Kidney (tissue), 22 donors: ENCODE measurements at places on chromosomes 2 and 18. TPM values are rescaled to one million over a fixed set of nuclear protein-coding genes. Genes with fewer than 3 reads are reported as not detected.

GRCh38 chr2:158810731-158811460 is 15.8 kb downstream of the DAPL1 start:
- peak; percentile 80 for DNase-seq

- DNase-seq = peak; percentile 55
Measured at GRCh38 chr2:219230059-219230540, 494 bp downstream of the ANKZF1 start.

- DNase-seq = peak; percentile 70
Measured at GRCh38 chr2:106104332-106105062, 89.6 kb downstream of the UXS1 start.

- no peak for DNase-seq
Measured at GRCh38 chr2:197258580-197258979, 52.0 kb downstream of the ANKRD44 start.

DNA sequence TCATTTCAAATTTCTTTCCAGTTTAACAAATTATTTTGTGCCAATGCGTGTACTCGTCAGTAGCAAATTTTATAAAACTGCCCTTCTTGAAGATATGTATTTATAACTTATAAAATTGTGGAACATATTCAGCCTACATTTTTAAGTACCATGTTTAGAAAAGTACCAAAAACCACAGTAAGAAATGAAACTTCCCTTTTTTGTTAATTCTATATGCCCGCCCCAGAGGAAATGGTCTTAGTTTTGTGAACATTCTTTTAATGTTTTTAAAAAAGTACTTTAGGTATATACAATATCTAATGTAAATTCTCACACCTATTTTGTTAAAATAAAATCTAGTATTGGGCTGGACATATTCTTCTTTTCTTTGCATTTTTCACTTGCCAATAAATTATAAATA is 1.2 kb downstream of the UGT1A9 start:
- no peak for DNase-seq

GRCh38 chr2:70919672-70920366 is 15.9 kb upstream of the ATP6V1B1 start:
- DNase-seq = peak; percentile 89

DNA sequence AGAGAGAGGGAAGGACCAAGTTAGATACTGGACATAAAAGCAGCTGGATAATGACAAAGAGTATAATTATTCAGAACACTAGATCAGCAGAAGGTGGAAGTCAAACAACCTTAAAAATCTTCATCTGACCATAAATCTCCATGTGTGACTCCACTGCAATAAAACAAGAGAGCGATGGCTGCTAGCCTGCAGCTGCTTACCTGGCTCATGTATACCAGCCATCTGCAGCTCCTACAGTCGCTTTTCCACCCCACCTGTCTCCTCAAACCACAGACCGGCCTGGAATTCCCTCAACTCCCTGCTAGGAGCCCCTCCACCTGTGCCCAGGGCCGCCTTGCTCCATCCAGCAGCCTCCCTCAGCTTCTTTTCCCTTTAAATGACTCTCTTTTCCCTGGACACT is 64.5 kb downstream of the SLC4A5 start:
- DNase-seq = no peak

- no peak for DNase-seq
Measured at GRCh38 chr18:26458526-26459232, 89.7 kb downstream of the KCTD1 start.

DNA sequence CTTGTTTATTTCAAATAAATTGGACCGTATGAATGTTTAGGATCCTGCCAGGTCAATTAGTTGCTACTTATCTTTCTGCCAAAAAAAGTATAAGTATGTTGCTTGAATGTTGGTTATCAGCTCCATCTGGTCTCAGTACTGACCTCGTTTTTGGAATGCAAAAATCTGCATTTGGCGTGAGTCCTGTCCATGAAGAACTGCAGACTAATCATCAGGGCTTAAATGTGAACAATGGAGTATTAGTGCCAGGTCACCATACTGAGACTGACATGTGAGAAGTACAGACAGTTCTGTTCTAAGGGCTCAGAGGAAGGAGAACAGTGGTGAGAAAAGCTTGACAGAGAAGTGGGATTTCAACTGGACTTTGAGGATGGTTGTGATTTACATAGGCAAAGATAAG is 393.1 kb upstream of the SLC14A2 start:
- no peak for DNase-seq

Gene MAIP1
- total RNA-seq = 16.0 TPM

DNA sequence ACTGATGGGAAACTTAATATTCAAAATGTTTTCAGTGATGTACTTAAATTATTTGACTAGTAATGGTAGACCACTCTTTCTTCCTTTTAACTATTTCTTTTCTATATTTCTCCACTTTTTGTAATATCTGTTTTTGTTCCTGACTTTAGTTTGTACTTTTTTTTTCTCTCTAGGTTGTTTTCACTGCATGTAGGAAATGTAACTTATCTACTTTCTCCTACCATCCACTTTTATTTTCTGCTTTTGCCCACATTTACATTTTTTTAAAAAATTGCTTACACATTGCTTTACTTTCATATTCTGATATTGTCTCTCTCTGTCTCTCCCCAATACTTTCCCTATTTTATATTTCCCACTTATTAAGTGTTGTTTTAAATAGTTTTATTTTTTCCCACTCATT is 47.0 kb downstream of the ZNF407 start:
- no peak for DNase-seq

Gene LAMA1
- total RNA-seq = 14.1 TPM

DNA sequence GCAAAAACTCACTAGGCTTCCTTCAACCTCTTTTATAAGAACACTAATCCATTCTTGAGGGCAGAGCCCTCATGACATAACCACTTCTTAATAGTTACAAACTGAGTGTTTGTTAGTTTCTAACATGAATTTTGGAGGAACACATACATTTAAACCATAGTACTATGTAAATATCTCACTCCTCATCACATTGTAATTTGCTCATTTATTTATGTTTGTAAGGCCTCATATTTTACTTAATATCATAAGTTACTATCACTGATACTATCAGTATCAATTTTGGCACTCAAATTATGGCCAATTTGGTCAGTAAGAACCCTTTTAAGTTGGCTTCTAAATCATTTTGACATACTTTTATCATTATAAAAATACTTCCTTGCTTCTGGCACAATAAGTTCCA is 603.1 kb downstream of the ZEB2 start:
- DNase-seq = no peak
